Ovary (tissue), 10 donors: ENCODE measurements at places on chromosomes 7 and 10.

GRCh38 chr7:45161138-45161537 lies 3.5 kb downstream of the RAMP3 start:
- H3K27me3 ChIP-seq = no peaks in the 10 kb centered on the region
- no peak overlapping the region for H3K4me3 ChIP-seq
- H3K4me1 ChIP-seq = no peaks in the 10 kb centered on the region
- no peaks in the 10 kb centered on the region for H3K36me3 ChIP-seq
- DNase-seq = no peak

DNA sequence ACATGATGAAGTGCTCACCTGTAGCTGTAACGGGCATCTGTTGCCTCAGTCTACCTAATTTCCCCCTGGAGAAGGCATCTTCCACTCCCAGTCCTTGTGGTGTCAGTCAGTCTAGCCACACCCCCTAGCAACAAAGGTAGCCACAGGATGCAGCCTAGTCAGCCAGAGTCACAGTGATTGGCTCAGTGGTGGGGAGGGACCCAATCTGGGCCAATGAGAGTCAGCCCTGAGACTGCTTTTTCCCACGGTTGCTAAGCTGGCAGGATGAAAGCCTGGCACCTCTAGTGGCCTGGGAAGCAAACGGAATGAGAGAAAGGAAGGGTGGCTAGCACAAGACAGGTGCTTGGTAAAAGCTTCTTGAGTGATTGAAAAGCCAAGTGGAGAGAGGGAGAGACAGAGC lies 118.6 kb downstream of the SH3PXD2A start:
- no peak overlapping the region for H3K4me3 ChIP-seq
- no peak for DNase-seq
- no peaks in the 10 kb centered on the region for H3K36me3 ChIP-seq
- H3K4me1 ChIP-seq = peaks cover 5% of the 10 kb centered on the region
- H3K27me3 ChIP-seq = no peaks in the 10 kb centered on the region

DNA sequence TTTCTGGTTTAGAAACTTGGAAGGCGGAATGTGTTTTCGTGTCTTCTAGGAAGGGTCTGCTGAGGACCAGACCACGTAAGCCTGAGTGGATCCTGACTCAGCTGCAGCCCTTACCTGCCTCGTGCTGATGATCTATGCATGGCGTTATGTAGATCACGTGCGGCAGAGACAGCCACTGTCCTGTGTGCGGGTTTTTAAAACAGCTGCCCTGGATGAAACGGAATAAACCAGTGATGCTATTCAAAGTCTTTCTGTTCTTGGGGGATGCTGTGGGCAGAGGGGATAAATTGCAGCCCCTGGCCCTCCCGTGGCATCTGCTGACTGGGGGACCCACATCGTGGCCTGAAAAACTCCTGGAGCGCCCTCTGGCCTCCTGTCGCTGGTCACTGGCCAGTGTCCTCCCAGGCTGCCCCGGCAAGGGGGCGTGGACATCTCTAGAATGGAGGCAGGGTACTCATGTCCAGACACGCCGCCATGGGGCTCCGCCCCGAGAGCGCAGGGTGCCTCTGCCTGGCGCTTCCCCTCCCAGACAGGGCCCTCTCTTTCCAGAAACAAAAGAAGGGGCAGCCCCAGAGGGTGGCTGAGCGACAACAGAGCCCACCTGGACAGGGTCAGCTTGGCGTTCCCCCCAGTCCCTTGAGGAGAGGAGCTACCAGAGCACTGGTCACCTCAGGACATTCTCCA lies 13.2 kb downstream of the ALKBH4 start:
- no peaks in the 10 kb centered on the region for H3K36me3 ChIP-seq
- H3K27me3 ChIP-seq = no peaks in the 10 kb centered on the region
- no peak for DNase-seq
- H3K4me3 ChIP-seq = no peak overlapping the region

DNA sequence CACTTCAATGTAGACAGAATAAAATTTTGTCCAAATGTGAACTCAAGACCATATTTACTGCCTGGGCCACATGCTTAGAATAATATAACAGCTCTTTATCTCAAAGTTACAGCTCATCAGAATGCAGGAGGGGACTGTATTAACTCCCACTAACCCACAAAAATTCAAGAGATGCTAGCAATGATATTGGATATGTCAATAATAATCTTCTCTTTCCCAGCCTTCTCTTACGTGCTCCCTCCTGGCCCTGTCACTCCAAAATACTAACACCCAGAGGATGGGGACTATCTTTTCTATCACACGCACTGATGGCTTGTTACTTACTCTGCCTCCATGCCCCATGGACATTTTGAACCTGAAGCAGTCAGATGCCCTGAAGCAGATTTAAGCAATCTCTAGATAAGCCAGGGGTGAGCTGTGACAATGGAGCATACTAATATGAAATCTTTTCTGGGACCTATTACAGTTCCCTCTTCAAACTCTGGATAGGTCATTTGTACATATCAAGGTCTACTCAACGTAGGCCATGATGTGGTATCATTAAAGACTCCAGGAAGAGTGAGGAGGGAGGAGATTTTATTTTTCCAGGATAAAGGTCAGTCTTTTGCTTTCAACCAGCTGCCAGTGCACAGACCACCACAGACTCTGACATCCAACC lies 803.0 kb downstream of the GRM8 start:
- no peaks in the 10 kb centered on the region for H3K27me3 ChIP-seq
- H3K4me3 ChIP-seq = no peak overlapping the region

- no peaks in the 10 kb centered on the region for H3K4me1 ChIP-seq
- no peaks in the 10 kb centered on the region for H3K27me3 ChIP-seq
- DNase-seq = no peak
- H3K36me3 ChIP-seq = no peaks in the 10 kb centered on the region
Observed at GRCh38 chr7:30789334-30789711, 18.1 kb downstream of the MINDY4 start.

- no peaks in the 10 kb centered on the region for H3K4me1 ChIP-seq
- no peaks in the 10 kb centered on the region for H3K36me3 ChIP-seq
- DNase-seq = no peak
- no peak overlapping the region for H3K27ac ChIP-seq
Observed at GRCh38 chr7:14228341-14228740, 238.9 kb upstream of the ETV1 start.

DNA sequence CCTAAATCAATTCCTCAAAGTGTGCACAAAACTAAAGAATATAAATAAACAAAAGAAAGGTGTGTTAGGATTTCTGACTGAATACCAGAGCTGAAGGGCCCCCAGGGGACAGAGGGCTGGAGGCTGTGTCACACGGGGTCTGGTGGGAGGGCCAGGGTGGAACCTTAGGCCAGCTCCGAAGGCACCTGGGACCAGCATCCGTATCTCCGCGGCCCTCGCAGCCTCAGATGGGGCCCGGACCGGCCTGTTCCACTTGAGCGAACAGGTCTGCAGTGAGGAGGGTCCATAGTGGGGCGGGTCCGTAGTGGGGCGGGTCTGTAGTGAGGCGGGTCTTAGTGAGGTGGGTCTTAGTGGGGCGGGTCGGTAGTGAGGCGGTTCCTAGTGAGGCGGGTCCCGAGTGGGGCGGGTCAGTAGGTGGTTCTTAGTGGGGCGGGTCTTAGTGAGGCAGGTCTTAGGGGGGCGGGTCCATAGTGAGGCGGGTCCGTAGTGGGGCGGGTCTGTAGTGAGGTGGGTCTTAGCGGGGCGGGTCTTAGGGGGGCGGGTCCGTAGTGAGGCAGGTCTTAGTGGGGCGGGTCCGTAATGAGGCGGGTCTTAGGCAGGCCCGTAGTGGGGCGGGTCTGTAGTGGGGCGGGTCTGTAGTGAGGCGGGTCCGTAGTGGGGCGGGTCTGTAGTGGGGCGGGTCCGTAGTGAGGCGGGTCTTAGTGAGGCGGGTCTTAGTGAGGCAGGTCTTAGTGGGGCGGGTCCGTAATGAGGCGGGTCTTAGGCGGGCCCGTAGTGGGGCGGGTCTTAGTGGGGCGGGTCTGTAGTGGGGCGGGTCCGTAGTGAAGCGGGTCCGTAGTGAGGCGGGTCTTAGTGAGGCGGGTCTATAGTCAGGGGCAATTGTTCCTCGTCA lies 15.1 kb downstream of the GPR146 start:
- peaks cover 12% of the 10 kb centered on the region for H3K4me1 ChIP-seq
- no peak overlapping the region for H3K27ac ChIP-seq
- H3K36me3 ChIP-seq = no peaks in the 10 kb centered on the region
- H3K4me3 ChIP-seq = no peak overlapping the region
- DNase-seq = no peak
- H3K27me3 ChIP-seq = no peaks in the 10 kb centered on the region

GRCh38 chr7:75854233-75854632 lies 24.6 kb upstream of the RHBDD2 start:
- no peak overlapping the region for H3K4me3 ChIP-seq
- no peaks in the 10 kb centered on the region for H3K4me1 ChIP-seq
- no peak for DNase-seq

GRCh38 chr10:78617115-78617514 lies 451.7 kb upstream of the ZMIZ1 start:
- no peak for DNase-seq
- H3K27ac ChIP-seq = no peak overlapping the region
- no peaks in the 10 kb centered on the region for H3K36me3 ChIP-seq
- no peaks in the 10 kb centered on the region for H3K4me1 ChIP-seq

- H3K27me3 ChIP-seq = no peaks in the 10 kb centered on the region
- no peak overlapping the region for H3K4me3 ChIP-seq
- DNase-seq = no peak
- no peaks in the 10 kb centered on the region for H3K4me1 ChIP-seq
Observed at GRCh38 chr10:129796710-129797420, 167.2 kb downstream of the EBF3 start.

DNA sequence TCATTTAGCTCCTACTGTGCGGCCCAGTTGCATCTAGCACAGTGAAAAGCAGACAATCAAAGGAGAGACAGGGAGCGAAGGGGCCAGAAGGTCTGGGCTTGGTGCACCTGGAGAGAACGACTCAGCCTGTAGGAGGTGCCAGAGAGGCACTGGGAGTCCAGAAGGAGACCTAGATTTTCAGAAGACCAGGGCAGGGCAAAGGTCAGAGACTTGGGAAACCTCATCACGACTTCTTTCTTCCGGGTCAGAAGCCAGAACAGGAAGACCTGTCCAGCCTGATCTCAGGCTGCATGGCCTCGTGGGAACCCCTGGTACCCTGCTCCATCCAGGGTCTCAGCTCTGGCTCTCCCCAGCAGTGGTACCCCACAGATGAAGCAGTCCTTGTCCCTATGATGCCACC lies 5.2 kb downstream of the AGAP3 start:
- H3K27ac ChIP-seq = no peak overlapping the region
- no peak overlapping the region for H3K4me3 ChIP-seq
- H3K36me3 ChIP-seq = no peaks in the 10 kb centered on the region
- peaks cover 23% of the 10 kb centered on the region for H3K4me1 ChIP-seq

- no peak overlapping the region for H3K27ac ChIP-seq
- H3K4me1 ChIP-seq = no peaks in the 10 kb centered on the region
- DNase-seq = no peak
- no peaks in the 10 kb centered on the region for H3K36me3 ChIP-seq
- no peak overlapping the region for H3K4me3 ChIP-seq
Observed at GRCh38 chr10:44733501-44734488, 177.3 kb upstream of the TMEM72 start.

- peaks cover 1% of the 10 kb centered on the region for H3K4me1 ChIP-seq
- H3K27me3 ChIP-seq = no peaks in the 10 kb centered on the region
- DNase-seq = no peak
- H3K4me3 ChIP-seq = no peak overlapping the region
- H3K27ac ChIP-seq = no peak overlapping the region
Observed at GRCh38 chr10:86506062-86506461, 15.5 kb downstream of the WAPL start.

DNA sequence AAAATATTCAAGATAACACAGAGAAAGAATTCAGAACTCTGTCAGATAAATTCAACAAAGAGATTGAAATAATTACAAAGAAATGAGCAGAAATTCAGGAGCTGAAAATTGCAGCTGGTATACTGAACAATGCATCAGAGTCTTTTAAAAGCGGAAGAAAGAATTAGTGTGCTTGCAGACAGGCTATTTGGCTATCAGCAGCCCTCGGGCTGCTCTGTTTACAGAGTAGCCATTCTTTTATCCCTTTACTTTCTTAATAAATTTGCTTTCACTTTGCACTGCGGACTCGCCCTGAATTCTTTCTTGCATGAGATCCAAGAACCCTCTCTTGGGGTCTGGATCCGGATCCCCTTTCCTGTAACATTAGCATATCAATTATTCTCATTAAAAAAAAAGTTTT lies 1040.0 kb downstream of the SORCS3 start:
- no peaks in the 10 kb centered on the region for H3K36me3 ChIP-seq
- no peaks in the 10 kb centered on the region for H3K4me1 ChIP-seq
- no peak overlapping the region for H3K27ac ChIP-seq
- H3K27me3 ChIP-seq = no peaks in the 10 kb centered on the region

- H3K4me1 ChIP-seq = peaks cover 7% of the 10 kb centered on the region
- H3K27ac ChIP-seq = no peak overlapping the region
- H3K27me3 ChIP-seq = peaks cover 26% of the 10 kb centered on the region
- H3K36me3 ChIP-seq = no peaks in the 10 kb centered on the region
- no peak for DNase-seq
- peak overlapping the region; percentile 24 for H3K4me3 ChIP-seq
Observed at GRCh38 chr10:133325440-133326222, 11.1 kb downstream of the CALY start.

- DNase-seq = no peak
- H3K4me3 ChIP-seq = no peak overlapping the region
- H3K27me3 ChIP-seq = no peaks in the 10 kb centered on the region
Observed at GRCh38 chr10:25831080-25831479, 102.9 kb upstream of the MYO3A start.

- H3K4me3 ChIP-seq = no peak overlapping the region
- H3K27me3 ChIP-seq = no peaks in the 10 kb centered on the region
- H3K4me1 ChIP-seq = peaks cover 4% of the 10 kb centered on the region
- H3K36me3 ChIP-seq = no peaks in the 10 kb centered on the region
- DNase-seq = no peak
Observed at GRCh38 chr7:128201067-128201689, 39.9 kb upstream of the LEP start.

GRCh38 chr7:100469227-100470044 lies 5.4 kb upstream of the SPACDR start:
- no peak overlapping the region for H3K4me3 ChIP-seq
- no peaks in the 10 kb centered on the region for H3K36me3 ChIP-seq
- H3K27ac ChIP-seq = peak overlapping the region; percentile 42
- peaks cover 7% of the 10 kb centered on the region for H3K4me1 ChIP-seq
- peak; percentile 92 for DNase-seq

- no peak for DNase-seq
- H3K4me3 ChIP-seq = no peak overlapping the region
- H3K4me1 ChIP-seq = no peaks in the 10 kb centered on the region
- H3K27ac ChIP-seq = no peak overlapping the region
- H3K36me3 ChIP-seq = no peaks in the 10 kb centered on the region
Observed at GRCh38 chr10:105291571-105291970, 650.5 kb downstream of the SORCS3 start.

DNA sequence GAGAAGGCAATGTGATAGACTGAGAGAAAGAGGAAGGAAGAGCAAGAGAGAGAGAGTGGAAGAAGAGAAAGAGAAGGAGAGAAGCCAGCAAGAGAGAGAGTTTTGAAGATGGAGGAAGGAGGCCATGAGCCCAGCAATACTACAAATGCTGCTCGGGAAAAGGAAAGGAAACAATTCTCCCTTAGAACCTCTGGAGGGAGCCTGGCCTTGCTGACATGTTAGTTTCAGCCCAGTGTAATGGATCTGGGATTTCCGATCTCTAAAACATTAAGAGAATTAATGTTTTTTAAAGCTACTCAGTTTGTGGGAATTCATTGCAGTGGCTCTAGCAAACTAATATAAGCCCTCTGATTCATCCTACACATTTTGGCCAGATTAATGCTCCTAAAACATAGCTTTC lies 206.8 kb upstream of the MTPN start:
- no peaks in the 10 kb centered on the region for H3K27me3 ChIP-seq
- no peaks in the 10 kb centered on the region for H3K4me1 ChIP-seq
- H3K27ac ChIP-seq = no peak overlapping the region
- no peak for DNase-seq
- no peak overlapping the region for H3K4me3 ChIP-seq

- no peak overlapping the region for H3K27ac ChIP-seq
- H3K27me3 ChIP-seq = no peaks in the 10 kb centered on the region
- peaks cover 31% of the 10 kb centered on the region for H3K4me1 ChIP-seq
- DNase-seq = no peak
- no peaks in the 10 kb centered on the region for H3K36me3 ChIP-seq
- H3K4me3 ChIP-seq = no peak overlapping the region
Observed at GRCh38 chr7:36279200-36279925, 110.3 kb upstream of the ANLN start.
